ENCODE measurements at places on chromosomes 11 and 22.

GRCh38 chr11:122979103-122979814, 2.4 kb downstream of the BSX start:
- no peaks in the 10 kb centered on the region for H3K36me3 ChIP-seq
- peaks cover 89% of the 10 kb centered on the region for H3K27me3 ChIP-seq
- H3K4me1 ChIP-seq: no peaks in the 10 kb centered on the region

- no peak for DNase-seq
- H3K27ac ChIP-seq: no peak overlapping the region
- H3K4me1 ChIP-seq: peaks cover 4% of the 10 kb centered on the region
These were observed 31.0 kb downstream of the NAP1L4 start for GRCh38 chr11:2961080-2961479.

DNA sequence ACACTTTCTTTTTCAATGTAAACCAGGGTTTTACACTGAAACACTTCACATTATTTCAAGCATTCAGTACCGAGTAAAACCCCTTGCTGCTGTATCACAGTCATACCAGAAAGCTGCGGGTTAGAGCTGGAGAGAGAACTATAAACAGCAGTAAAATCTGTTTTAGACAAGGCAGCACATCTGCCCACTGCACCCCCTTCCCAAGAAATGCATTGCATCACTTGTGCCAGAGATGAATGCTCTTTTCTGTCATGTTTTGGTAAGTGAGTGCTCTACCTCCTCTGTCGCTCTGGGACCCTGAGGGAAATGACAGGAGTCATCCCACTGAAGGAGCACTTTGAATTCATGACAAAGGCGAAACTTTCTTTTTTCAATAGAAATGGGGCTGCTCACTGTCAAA, 107.2 kb downstream of the MAML2 start:
- no peaks in the 10 kb centered on the region for H3K36me3 ChIP-seq
- no peak overlapping the region for H3K27ac ChIP-seq
- peaks cover 6% of the 10 kb centered on the region for H3K4me1 ChIP-seq
- H3K4me3 ChIP-seq: no peak overlapping the region
- no peak for DNase-seq

DNA sequence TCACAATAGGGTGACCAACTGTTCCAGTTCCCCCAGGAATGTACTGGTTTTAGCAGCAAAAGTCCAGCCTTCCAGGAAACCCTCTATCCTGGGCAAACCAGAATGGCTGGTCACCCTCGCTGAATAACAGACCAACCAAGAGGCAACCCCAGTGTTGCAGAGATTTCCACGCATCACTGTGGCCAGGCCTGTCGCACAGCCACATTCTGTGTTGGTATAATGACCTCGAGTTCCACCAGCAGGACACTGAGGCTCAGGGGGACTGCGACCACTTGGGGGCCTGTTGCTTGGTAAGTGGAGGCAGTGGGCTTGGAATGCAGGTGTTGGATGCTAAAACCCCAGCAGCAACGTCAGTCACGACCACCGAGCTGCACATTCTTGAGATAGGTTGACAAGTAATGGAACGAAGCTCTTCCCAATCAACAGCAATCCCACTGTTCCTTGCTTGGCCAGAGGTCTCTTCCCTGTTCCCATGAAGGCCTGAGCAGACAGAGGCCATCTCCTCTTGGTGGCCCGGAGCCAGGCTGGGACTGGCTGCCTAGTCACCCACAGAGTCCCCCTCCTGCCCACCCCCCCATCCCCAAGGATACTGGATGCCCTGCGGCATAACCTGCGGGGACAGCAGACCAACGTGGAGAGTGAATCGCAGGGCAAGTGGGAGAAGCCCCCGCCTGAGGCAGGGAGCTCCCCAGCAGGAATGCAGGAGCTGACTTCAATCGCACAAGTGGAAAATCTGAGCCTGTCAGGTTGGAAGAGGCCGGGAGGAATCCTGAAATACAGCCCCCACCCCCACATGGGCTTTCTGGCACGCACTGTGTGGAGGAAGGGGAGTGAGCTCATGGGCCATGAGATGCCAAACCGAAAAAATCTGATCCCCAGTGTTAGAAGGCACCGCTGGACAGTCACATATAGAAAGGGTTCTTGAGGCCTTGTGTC, 43.4 kb upstream of the MN1 start:
- no peak for DNase-seq
- peaks cover 7% of the 10 kb centered on the region for H3K4me1 ChIP-seq
- no peaks in the 10 kb centered on the region for H3K27me3 ChIP-seq
- no peak overlapping the region for H3K27ac ChIP-seq
- no peak overlapping the region for H3K4me3 ChIP-seq

GRCh38 chr11:78560826-78561484, 13.7 kb downstream of the NARS2 start:
- H3K4me1 ChIP-seq: peaks cover 3% of the 10 kb centered on the region
- peaks cover 36% of the 10 kb centered on the region for H3K36me3 ChIP-seq
- no peak for DNase-seq
- H3K4me3 ChIP-seq: no peak overlapping the region
- no peak overlapping the region for H3K27ac ChIP-seq

DNA sequence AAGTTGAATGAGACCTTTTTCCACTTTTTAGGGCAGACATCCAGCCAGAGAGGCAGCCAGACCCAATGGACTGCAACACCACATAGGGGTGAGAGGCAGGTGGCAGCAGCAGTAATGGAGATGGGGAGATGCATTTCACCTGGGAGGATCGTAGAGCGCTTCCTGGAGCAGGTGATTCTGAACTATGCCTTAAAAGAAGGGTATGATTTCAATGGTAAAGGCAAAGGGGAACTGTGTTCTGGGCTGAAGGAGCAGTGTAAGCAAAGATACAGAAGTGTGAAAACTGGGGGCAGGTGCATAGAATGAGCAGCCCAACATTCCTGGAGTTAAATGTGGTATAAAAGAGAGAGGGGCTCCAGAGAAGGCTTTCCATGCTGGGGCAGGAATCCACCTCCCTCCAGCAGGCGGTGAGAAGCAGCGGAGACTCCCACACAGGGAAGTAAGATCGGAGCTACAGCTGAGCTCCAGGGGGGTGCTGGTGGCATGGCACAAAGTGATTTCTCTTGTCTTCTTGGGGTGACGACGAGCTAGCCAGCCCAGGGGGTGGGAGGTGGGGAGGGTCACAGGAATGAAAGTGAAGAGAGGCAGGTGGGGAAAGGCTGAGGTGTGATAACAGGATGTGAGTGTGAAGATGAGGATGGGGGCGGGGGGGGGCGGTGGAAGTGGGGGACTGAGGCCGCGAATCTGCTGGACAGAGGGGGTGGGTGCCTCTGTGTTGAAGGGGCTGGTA, 4.3 kb upstream of the SERHL2 start:
- no peak overlapping the region for H3K4me3 ChIP-seq
- peaks cover 11% of the 10 kb centered on the region for H3K36me3 ChIP-seq
- no peak overlapping the region for H3K27ac ChIP-seq
- peaks cover 6% of the 10 kb centered on the region for H3K27me3 ChIP-seq
- DNase-seq: no peak

DNA sequence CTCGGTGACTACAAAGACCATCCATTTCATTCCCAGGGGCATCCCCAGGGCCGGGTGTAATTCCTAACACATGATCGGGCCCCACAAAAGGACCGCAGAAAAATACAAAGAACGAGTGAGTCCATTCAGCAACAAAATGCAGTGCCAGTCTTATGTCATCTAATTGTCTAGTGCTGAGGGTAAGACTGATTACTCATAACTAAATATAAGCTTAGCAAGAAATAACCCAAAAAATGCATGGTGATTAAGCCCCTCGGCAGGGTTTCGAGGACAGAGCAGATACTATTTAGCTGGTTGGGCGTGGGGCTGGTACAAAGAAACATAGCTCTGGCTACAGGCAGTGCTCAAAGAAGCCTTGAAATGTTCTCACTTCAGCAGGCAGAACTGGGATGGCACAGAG, 1078.9 kb downstream of the OPCML start:
- no peak for DNase-seq
- no peak overlapping the region for H3K4me3 ChIP-seq
- H3K4me1 ChIP-seq: peaks cover 2% of the 10 kb centered on the region
- no peaks in the 10 kb centered on the region for H3K27me3 ChIP-seq
- H3K36me3 ChIP-seq: no peaks in the 10 kb centered on the region
- no peak overlapping the region for H3K27ac ChIP-seq

DNA sequence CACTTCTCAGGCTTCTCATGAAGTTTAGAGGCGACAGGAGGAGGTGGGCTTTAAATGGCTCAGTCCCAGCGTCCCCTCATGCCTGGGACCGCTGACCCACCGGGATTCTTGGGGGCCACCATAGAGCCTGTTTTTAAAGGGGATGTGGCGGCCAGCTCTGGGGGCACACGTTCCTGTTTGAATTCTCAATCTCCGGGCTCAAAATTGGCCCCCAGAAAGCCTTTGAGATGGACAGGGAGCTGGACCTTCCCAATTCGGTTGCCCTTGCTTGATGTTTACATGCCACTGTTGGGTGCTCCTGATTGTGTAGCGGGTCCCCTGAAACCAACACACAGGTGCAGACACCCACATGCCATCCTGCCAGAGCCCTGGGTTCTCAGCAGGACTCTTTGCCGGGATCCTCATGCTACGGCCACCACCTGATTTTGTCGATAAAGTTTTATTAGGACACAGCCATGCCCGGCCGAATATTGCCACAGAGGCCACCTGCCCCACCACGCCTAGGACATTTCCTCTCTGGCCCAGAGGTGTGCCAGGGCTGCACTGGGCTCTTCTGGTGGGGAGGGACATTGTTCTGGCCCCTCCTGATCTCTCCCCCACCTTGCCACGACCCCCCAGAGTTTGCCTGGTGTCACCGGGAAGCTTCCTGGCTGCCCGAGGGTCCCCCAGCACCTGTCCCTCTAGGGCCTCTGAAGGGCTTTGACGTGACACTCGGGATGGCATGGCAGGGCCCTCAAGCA, 71.6 kb downstream of the KCNQ1 start:
- H3K4me3 ChIP-seq: no peak overlapping the region
- H3K27ac ChIP-seq: no peak overlapping the region
- no peaks in the 10 kb centered on the region for H3K36me3 ChIP-seq
- peaks cover 2% of the 10 kb centered on the region for H3K27me3 ChIP-seq
- no peaks in the 10 kb centered on the region for H3K4me1 ChIP-seq

- H3K4me1 ChIP-seq: no peaks in the 10 kb centered on the region
- no peak for DNase-seq
- no peak overlapping the region for H3K4me3 ChIP-seq
These were observed 56.6 kb downstream of the ST14 start for GRCh38 chr11:130216221-130216550.

- no peaks in the 10 kb centered on the region for H3K4me1 ChIP-seq
- H3K36me3 ChIP-seq: peaks cover 10% of the 10 kb centered on the region
- H3K27me3 ChIP-seq: no peaks in the 10 kb centered on the region
- no peak overlapping the region for H3K4me3 ChIP-seq
These were observed 1.9 kb downstream of the TPP1 start for GRCh38 chr11:6617315-6617781.

- no peaks in the 10 kb centered on the region for H3K4me1 ChIP-seq
- no peaks in the 10 kb centered on the region for H3K36me3 ChIP-seq
- no peak overlapping the region for H3K27ac ChIP-seq
- no peak for DNase-seq
These were observed 3.3 kb downstream of the TTLL1 start for GRCh38 chr22:43085658-43086606.

DNA sequence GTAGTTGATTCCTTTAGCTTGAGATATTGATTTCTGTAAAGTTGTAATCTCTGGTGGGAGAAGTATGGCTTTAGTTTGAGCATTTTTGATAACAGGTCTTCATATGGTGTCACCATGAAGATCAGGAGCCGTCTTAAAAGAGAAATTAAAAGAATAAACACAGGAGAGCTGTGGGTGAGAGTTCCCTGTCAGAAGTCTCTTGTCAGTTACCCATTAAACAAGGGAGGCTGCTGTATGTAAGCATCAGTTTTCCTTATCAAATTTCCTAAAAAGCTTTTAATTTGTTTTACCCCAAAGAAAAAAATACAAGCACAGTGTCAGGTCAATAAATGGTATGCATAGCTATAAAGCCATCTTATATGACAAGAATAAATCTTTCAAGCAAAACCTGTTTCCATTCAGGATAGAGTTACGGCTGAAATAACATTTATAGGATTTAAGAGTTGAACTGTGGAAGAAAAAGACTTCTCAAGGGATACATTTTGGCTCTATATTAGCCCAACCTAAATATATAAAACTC, 767.5 kb downstream of the JRKL start:
- DNase-seq: no peak
- H3K4me1 ChIP-seq: peaks cover 7% of the 10 kb centered on the region

GRCh38 chr22:26579331-26579886, 10.5 kb downstream of the TPST2 start:
- no peak for DNase-seq
- H3K36me3 ChIP-seq: peaks cover 32% of the 10 kb centered on the region
- H3K27me3 ChIP-seq: no peaks in the 10 kb centered on the region
- H3K4me1 ChIP-seq: peaks cover 19% of the 10 kb centered on the region

- H3K4me1 ChIP-seq: no peaks in the 10 kb centered on the region
- DNase-seq: no peak
- H3K36me3 ChIP-seq: no peaks in the 10 kb centered on the region
- H3K4me3 ChIP-seq: no peak overlapping the region
These were observed 1.8 kb downstream of the SPATA19 start for GRCh38 chr11:133843454-133843987.

GRCh38 chr11:68925611-68926010, 21.9 kb downstream of the IGHMBP2 start:
- peaks cover 85% of the 10 kb centered on the region for H3K36me3 ChIP-seq
- no peak overlapping the region for H3K27ac ChIP-seq
- no peaks in the 10 kb centered on the region for H3K27me3 ChIP-seq
- no peak overlapping the region for H3K4me3 ChIP-seq
- no peak for DNase-seq

- no peaks in the 10 kb centered on the region for H3K36me3 ChIP-seq
- DNase-seq: no peak
- peaks cover 2% of the 10 kb centered on the region for H3K4me1 ChIP-seq
- no peak overlapping the region for H3K4me3 ChIP-seq
These were observed 830 bp downstream of the C11orf97 start for GRCh38 chr11:94513091-94513490.

All from H9 (cell line).